ENCODE measurements at places on chromosomes 13 and 19. TPM values are rescaled to one million over a fixed set of nuclear protein-coding genes. Genes with fewer than 3 reads are reported as not detected.

Gene FAM32A
- 44.7 TPM for total RNA-seq

Gene MYH14
- total RNA-seq = not detected

Gene IRGC
- not detected for total RNA-seq

Gene ATXN8OS
- not detected for total RNA-seq

Gene S1PR2
- total RNA-seq = 6.6 TPM

Gene RFXAP
- total RNA-seq = 15.4 TPM

Gene C19orf67
- not detected for total RNA-seq

Gene GNG7
- total RNA-seq = 0.27 TPM

Gene PRKACA
- 61.5 TPM for total RNA-seq

Gene ADGRE2
- total RNA-seq = 0.83 TPM

Gene SHISA7
- total RNA-seq = not detected

Gene NLRP4
- total RNA-seq = not detected

Gene NKG7
- total RNA-seq = 283 TPM

Gene OR7A5
- not detected for total RNA-seq

Gene RFX2
- 8.9 TPM for total RNA-seq

Gene FKRP
- 10.1 TPM for total RNA-seq

Gene GPR183
- 8.6 TPM for total RNA-seq
